Left ventricle myocardium inferior (tissue), 1 donor: ENCODE measurements at places on chromosomes 7 and 10. TPM values are rescaled to one million over a fixed set of nuclear protein-coding genes. Genes with fewer than 3 reads are reported as not detected.
A peak's percentile ranks its signal among the peaks of the same experiment; 100 is the strongest.

Gene MACC1
- 0.03 TPM for total RNA-seq

Gene CLEC5A
- total RNA-seq, result 0.47 TPM

Gene PURB
- 13.1 TPM for total RNA-seq

DNA sequence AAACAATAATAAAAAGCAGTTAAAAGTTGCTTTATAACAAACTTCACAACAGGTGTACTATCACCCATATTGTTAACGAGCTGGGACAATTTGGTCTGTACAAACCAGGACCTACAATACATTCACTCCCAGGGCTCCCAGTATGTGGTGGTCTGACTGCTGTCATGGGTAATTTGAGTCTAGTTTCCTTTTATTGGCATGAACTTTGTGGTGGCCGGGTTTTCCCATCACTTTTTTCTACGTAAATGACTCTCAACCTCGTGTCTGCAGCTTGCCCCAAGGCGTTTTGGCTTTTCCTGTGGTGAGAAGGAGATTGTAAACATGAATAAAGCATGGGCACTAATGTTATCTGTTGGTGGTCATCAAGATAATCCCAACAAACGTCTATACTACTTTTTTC, 118.7 kb upstream of the CDK6 start:
- no peak for DNase-seq

DNA sequence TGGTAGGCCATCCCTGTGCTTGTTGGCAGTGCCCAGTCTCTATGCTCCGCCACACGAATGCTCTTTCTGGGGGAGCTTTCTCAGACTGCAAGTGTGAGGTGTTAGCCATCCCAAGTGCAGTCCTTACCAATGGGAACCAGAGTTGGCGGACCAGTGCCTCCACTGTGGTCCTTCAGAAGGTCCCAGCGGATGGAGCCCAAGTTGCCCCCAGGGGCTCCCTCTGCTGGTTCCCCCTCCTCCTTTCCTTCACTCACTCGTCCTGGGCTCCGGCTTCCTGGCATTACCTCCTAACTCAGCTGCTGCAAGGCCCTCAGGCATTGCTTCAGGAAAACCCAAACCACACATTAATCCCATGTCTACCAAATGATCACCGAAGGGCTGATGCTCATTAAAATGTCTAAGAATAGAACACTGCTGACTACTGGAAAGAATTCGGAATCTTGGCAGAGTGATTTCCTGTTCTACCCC, 139.8 kb downstream of the CUBN start:
- no peak for DNase-seq

DNA sequence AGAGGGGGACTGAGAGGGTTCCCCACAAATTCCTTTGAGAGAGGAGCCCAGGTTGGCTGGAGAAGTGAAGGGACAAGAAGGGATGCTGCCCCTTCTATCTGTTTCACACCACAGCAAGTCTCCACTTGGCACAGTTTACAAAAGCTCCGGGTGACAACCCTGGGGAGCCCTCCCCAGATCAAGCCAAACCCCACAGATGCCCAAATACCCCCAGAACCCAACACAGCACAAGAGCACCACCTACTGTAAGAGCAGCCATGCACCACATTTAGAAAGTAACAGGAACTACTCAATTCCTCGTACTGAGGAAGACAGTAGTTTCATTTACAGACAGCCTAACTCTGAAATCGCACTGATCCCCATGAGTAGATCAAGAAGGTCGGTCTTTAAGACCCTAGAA, 67.8 kb upstream of the ATP6V0A4 start:
- no peak for DNase-seq

DNA sequence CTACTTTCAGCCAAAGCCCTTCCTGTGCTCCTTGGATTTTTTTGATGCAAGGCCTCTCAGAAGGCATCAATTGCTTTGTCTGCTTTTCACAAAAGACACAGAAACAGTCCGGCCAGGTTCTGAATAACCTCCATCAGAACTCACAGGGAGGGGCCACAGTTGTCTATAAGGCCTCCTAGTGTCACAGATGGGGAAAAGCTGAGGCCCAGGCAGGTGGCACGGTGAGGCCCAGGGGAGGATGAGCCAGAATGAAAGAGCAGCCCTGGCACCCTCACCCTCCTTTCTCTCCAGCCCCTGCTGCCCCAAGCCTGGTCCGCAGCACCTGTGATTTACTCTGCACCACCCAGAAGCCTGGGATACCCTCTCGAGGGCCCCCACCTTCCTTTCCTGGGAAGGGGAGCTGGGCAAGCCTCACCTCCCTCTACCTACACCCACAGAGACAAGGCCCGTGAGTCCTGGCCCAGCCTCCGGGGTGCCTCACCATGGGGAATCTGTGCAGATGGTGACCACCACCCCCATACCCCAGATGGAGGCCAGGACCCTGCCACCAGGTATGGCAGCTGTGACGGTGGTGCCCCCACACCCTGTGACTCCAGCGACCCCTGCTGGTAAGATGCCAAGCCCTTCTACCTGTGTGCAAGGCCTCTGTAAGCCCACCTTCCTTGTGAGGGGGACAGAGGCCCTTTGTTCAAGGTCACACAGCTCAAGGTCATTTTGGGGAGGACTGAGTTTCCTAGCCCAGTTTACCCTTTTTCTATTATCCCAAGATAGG, 26.2 kb upstream of the ZNF467 start:
- peak; percentile 25 for DNase-seq

GRCh38 chr10:14153570-14154055, 177.1 kb downstream of the FRMD4A start:
- DNase-seq, result peak; percentile 22

DNA sequence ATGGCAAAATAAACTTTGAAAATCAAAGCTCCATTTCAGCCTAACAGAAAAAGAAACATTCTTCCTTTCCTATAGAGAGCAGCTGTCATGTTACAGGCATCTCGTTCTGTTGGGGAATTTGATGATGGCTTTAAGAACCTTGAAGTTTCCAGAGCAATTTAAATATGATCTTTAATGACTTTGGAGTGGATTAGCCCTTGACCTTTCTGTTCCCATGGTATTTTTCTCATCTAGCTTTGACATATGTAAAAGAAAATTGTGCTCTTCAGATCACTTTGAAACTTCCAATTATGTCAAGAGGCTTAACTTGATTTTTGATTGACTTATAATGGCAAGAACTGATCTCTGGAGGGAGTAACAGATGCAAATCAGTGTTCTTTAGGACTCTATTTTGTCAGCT, 157.6 kb upstream of the SEMA3E start:
- no peak for DNase-seq

DNA sequence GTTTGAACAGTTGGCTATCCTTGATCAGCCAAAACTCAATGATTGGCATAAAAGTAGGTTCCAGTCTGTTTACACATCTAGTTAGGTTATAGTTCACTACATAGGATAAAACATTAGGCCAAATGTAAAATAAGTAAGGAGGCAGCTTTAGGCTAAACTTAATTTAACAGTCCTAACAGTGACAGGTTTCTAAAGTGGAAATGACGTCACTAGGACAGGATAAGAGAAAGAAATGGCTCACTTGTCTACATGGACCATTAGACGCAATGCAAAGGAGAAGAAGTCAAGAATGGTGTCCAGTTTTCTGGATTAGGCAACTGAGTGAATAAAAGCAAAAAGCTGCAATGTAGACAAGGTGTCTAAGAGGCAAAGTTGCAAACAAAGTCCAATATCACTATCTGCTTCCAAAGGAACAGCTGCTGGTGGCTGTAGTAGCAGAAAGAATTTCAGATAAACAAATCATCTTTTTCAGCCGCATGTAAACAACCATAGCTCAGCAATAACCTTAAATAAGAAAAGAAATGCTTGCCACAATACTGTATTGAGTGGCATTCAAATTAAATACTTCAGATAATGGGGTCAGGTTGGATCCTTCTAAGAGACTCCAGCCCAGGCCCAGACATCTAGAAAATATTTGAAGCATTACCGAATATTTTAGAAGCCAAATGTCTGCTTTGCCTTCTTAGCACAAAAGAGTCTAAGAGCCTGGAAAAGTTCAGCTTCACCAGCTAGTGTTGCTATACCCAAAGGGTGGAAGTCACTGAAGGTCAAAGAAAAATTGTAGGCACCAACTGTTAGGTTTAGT, 154.2 kb downstream of the NEBL start:
- no peak for DNase-seq

GRCh38 chr7:114765331-114766040, 156.4 kb upstream of the MDFIC start:
- DNase-seq, result no peak
